Cardiac fibroblast (primary cell): ENCODE measurements at places on chromosomes 7 and 10.

DNA sequence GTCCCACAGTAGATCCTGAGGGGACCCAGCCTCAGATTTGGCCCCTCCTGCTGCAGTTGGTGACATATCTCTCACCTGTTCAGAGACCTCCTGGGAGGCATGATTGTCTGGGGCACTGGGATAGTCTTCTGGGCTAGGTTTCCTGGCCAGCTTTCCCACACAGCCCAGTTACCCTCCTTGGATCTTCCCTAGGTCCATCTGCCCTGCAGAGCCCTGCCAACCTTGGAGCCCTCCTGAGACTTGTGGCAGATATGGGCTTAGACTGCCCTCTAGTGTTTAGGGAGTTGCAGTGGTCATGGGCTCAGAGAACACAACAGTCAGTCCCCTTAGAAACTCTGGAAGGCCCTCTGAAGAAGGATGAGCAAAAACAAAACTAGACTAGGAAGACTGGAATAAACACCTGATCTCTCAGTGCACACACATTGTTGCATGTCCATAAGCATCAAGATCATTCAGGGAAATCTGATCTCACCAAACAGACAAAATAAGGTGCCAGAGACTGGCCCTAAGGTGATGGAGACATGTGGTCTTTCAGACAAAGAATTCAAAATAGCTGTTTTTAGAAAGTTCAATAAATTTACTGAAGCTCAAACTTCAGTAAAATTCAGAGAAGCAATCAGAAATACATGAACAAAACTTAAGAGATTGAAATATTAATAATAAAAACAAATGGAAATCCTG is 324.6 kb downstream of the ATRNL1 start:
- peak; percentile 38 for DNase-seq

GRCh38 chr10:14616465-14616864 is 158.2 kb downstream of the FAM107B start:
- DNase-seq, result no peak

GRCh38 chr10:77319557-77319956 is 318.1 kb downstream of the KCNMA1 start:
- DNase-seq, result peak; percentile 32

- DNase-seq, result peak; percentile 87
Measured at GRCh38 chr10:103833731-103834365, 21.5 kb downstream of the SH3PXD2A start.

GRCh38 chr10:107966826-107967225 is 802.3 kb upstream of the SORCS1 start:
- no peak for DNase-seq

GRCh38 chr7:43825391-43825808 is 43.9 kb downstream of the MRPS24 start:
- DNase-seq, result no peak

- peak; percentile 28 for DNase-seq
Measured at GRCh38 chr7:132270517-132270916, 305.8 kb downstream of the PLXNA4 start.

GRCh38 chr10:22875581-22875980 is 52.3 kb upstream of the ARMC3 start:
- DNase-seq, result no peak

- DNase-seq, result no peak
Measured at GRCh38 chr10:8404721-8405120, 350.2 kb downstream of the GATA3 start.

- peak; percentile 9 for DNase-seq
Measured at GRCh38 chr7:91169830-91170191, 94.4 kb upstream of the FZD1 start.

DNA sequence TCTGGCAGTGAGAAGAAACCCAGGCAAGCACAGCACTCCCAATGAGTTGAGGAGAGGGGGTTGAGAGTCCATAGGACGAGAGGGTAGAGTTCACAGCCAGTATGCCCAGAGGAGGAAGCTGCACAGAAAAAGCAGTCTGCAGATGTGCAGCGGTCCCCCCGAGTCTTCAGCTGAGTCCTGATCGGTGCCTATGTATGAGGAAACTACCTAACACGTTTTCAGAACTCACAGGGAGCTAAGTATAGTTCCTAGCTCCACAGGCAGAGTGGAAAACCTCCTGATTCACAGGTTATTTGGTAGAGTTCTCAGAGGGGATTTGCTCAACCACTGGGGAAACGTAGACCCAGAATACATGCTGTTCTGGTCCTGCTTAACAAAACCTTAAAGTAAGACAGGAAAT is 271.3 kb upstream of the CNTNAP2 start:
- DNase-seq, result no peak

GRCh38 chr10:71128311-71128980 is 83.9 kb upstream of the UNC5B start:
- peak; percentile 16 for DNase-seq
